Occipital lobe (tissue), 3 donors: ENCODE measurements at places on chromosomes 1 and 21. TPM values are rescaled to one million over a fixed set of nuclear protein-coding genes. Genes with fewer than 3 reads are reported as not detected.

PLEKHO1 gene
- 52.7 TPM for total RNA-seq

NIBAN1 gene
- total RNA-seq, result 2.8 TPM

OR2T33 gene
- total RNA-seq, result not detected

CASQ1 gene
- total RNA-seq, result 3.4 TPM

- no peak for DNase-seq
Observed at GRCh38 chr1:173301507-173301906, 94.4 kb upstream of the TNFSF4 start.

DNA sequence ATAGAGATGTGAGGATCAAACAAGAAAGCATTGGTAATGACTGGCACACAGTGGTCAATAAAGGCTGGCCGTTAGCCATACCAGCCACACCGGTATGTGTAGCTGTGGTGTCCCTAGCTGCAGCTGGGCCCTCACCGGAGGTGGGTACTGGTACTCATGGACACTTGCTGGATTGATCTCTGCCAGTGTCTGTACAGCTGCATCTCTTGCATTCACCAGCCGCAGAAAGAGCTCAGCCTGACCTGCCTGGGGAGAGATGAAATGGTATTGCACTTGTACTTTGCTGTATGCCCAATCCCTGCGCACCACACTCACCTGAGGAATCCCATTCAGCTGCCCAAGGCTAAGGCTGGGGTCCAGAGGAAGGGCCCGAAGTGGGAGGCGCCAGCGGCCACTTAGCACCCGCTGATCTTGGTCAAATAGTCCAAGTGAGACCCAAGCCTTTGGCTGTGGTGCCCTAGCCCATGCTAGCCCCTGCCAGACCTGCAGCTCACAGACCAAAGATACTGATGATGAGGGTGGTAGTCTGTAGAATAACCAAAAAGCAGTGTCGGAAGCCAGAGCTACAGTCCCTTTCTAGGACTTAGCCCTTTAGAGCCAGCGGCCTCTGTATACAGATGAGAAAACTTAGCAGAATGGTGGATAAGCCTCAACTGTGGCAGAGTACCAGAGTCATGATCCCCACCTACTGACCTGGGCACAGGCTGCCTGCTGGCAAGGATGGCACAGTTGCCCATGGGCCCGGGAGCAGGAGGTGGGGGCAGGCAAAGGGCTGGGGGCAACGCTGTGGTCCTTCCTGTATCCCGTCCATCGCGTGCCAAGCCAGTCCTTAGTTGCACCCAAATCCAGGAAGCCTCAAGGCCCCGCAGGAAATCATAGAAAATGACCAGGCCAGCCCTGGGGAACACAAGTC, 3.0 kb downstream of the CCDC17 start:
- DNase-seq, result no peak

GRCh38 chr21:44376606-44377005, 23.2 kb downstream of the TRPM2 start:
- DNase-seq, result no peak

DNA sequence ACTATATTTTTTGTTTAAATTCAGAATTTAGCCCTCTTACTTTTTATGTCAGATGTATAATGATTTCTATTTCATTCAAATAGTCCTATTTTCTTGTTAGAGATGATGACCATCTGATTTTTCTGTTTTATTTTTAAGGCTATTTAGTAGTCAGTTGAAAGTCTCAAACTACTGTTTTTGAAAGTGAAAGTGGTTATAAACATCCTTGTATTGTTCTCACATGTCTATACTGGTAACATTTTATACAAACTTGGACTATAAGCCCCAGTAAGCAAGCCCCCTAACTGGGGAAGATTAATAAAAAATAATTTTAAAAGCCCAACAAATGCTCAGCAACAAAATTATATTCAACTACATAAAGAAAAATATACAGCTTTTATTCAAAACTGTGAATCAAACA, 271.3 kb upstream of the RGS18 start:
- no peak for DNase-seq

DNA sequence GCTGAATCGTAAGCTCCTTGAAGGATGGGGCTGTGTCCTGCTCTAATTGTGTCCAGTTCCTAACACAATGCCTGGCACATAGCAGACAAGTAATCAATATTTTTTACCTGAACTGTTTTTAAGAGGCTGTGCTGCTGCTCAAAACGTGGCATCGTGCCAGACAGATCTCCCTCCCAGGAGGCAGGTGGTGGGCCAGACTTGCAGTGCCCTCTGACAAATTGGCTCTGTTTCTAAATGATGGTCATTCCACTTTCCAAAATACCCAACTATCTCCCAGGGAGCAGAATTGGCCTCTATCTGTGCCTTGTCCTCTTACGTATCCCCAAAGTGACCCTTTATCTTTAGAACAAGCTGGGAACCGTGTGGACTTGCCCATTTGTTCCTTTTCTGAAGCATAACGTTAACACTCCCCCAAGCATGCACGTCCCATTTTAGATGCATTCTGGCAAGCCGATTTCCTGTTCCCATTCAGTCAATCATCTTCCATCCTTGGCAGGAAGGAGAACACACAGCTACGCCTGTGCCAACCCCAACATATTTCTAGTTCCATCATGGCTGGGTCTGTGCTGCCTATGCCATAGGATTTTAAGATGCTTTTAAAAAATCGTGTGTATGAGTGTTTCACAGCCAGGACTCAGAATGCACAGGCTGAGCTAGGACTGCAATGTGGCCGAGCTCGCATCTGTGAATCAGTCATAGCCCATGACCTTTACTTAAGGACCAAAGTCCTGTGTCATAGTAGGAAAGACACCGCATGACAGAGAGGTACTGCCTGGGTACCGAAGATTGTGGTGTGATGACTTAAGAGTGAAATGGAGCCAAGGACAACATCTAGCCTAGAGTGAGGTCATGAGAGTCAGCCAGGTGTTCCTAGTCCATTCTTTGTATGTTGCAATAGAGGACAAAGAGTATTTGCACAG, 408.6 kb downstream of the PRDM2 start:
- DNase-seq, result peak; percentile 24

DNA sequence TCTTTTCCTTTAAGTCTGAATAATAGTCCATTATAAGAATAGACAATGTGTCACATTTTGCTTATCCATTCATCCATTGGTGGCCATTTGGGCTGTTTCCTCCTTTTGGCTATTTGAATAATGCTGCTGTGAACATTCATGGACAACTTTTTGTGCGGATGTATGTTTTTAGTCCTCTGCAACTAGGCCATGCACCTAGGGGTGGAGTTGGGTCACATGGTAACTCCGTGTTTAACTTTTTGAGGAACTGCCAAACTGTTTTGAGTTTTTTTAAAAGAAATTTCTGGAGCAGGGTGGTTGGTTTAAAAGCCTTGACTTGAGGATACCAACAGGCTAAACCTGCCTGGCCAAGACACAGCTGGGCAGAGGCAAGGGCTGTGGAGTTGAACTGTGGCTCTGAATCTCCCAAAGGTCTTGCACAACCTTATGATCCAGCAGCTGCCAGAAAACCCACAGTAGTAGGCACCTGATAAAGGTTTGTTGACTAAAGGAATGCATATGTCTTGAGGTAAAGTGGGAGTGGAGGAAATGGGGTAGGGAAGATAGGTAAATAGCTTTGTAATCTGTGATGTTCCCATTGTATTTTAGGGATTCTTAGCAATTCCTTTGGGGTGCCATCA, 5.6 kb upstream of the RPTN start:
- DNase-seq, result no peak

DNA sequence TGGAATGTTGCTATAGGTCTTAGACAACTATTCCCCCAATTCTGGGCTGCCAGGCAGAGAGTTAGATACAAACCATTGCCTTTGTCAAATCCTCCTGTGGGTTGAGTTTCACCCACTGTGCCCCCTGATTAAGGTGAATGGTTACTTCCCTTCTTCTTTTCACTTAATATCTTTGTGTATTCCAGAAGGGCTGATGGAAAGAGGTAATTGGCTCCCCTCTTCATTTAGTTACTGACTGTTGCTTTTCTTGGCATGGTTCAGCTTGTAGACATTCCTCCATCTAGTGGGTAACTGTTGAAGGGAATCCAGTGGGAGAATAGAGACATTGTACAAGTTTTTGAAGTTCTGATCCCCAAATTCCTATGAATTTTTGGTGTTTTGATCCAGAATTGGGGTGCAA, 43.8 kb upstream of the MACF1 start:
- no peak for DNase-seq

DNA sequence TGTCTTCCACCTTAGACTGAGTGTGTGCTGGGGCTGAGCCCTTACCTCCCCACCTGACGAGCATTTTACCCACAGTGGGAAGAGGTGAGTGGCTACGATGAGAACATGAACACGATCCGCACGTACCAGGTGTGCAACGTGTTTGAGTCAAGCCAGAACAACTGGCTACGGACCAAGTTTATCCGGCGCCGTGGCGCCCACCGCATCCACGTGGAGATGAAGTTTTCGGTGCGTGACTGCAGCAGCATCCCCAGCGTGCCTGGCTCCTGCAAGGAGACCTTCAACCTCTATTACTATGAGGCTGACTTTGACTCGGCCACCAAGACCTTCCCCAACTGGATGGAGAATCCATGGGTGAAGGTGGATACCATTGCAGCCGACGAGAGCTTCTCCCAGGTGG, 73.7 kb downstream of the EPHB2 start:
- DNase-seq, result no peak

- DNase-seq, result no peak
Observed at GRCh38 chr1:112250892-112251291, 145.1 kb upstream of the CTTNBP2NL start.

DNA sequence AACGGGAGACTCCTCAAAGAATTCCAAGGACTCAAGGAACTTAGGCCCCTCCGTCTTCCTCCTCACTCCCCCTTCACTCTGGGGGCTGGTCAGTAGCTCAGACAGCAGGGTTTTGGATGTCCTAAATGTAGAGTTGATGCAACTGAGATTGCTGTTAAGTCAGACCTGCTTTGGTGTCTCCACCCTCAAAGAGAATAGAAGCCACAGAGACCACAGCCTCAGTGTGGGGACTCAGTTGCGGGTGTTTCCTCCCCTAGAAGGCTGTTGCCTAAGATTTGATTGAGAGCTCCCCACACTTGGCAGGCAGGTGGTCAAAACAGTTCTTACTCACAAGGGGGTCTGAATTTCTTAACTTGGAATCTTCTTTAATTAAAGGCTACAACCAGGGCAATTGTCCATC, 7.6 kb downstream of the MAN1C1 start:
- DNase-seq, result no peak

- DNase-seq, result no peak
Observed at GRCh38 chr21:27796106-27796505, 829.2 kb upstream of the ADAMTS5 start.

DNA sequence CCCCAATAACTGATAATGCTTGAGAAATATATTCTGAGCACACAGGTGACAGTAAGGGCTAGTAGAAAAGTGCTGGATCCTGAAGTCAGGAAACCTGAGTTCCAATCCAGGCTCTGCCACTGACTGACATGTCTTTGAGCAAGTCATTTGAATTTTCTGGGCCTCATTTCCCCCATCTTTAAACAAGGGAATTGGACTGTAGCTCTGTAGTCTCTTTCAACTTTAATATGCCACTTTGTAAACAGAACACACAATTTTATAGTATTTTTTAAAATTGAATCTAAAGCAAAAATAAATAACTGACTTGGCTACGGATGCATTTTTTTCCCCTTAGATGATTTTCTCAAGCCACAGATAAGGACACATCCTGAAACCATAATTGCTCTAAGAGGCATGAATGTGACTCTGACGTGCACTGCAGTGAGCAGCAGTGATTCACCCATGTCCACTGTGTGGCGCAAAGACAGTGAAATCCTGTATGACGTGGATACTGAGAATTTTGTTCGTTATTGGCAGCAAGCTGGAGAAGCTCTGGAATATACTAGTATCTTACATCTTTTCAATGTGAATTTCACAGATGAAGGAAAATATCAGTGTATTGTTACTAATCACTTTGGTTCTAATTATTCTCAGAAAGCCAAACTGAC, 37.0 kb downstream of the LRIG2 start:
- DNase-seq, result peak; percentile 12

- no peak for DNase-seq
Observed at GRCh38 chr1:229596925-229597699, 28.8 kb downstream of the TAF5L start.

DNA sequence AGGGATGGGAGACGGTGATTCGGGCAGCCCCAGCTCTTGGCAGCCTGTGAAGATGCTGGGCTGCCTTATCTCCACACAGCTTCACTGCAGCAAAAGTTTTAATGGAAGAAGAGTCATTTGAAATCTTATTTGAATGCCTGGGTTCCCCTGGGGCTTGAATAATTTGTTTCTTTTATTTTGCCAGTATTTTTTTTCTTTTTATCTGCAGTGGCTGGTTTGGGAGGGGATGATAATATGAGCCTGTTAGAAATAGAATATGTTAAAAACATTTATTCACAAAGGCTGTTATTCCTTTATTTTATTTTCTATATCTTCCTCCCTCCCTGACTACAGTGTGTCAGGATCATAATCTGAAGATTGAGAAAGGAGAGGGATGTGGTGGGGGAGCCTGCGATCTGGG, 103.4 kb downstream of the ARHGEF10L start:
- DNase-seq, result no peak

DNA sequence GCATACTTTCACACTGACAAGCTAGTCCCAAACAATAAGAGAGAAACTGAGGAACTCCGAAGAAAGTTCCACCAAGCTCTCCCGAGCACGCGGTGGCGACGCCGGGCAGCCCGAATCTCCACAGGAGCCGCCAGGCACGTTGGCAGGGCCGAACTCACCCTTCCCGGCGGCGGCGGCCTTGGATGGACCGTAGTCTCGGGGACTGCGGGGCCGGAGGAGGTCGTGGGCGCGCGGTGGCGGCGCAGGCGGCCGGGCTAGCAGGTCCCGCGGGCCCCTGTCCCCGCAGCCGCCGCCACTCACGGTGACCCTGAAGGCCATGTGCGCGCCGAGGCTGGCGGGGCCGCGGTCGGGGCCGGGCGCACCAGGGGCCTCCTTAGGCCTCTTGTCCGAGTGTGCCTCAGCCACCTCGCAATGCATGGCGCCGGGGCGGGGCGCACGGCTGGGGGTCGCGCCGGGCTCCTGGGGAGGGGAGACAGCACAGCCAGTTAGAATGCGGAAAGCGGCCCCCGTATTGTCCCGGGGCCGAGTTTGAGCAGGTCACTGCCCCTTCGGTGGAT, 1.2 kb downstream of the GLIS1 start:
- no peak for DNase-seq

GRCh38 chr1:75342786-75343185, 208.6 kb downstream of the LHX8 start:
- DNase-seq, result no peak

DNA sequence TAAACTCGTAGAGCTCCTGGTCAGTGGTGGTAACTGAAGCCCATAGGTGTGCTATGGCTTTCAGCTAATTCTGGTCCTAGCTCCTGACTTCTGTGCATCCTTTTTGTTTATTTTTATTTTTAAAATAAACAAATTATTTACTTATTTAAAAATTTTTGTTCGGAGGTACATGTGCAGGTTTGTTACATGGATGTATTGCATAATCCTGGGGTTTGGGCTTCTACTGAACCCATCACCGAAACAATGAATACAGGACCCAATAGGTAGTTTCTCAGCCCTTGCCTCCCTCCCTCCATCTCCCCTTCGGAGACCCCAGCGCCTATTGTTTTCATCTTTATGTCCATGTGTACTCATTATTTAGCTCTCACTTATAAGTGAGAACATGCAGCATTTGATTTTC, 143.8 kb downstream of the URB2 start:
- DNase-seq, result no peak
